GM23248 (cell line): ENCODE measurements at places on chromosomes 1 and 21.

GRCh38 chr1:59238333-59238934 is 58.5 kb upstream of the FGGY start:
- DNase-seq = no peak

- DNase-seq = no peak
These were observed 125.9 kb upstream of the VAMP3 start for GRCh38 chr1:7644961-7645750.

- no peak for DNase-seq
These were observed 50.5 kb downstream of the DMAP1 start for GRCh38 chr1:44263568-44264450.

- peak; percentile 27 for DNase-seq
These were observed 6.0 kb downstream of the TNFRSF14 start for GRCh38 chr1:2561898-2562895.

- no peak for DNase-seq
These were observed 352.9 kb upstream of the NCAM2 start for GRCh38 chr21:20645344-20645743.

- DNase-seq = peak; percentile 19
These were observed 35.8 kb downstream of the ECE1 start for GRCh38 chr1:21254335-21254951.

DNA sequence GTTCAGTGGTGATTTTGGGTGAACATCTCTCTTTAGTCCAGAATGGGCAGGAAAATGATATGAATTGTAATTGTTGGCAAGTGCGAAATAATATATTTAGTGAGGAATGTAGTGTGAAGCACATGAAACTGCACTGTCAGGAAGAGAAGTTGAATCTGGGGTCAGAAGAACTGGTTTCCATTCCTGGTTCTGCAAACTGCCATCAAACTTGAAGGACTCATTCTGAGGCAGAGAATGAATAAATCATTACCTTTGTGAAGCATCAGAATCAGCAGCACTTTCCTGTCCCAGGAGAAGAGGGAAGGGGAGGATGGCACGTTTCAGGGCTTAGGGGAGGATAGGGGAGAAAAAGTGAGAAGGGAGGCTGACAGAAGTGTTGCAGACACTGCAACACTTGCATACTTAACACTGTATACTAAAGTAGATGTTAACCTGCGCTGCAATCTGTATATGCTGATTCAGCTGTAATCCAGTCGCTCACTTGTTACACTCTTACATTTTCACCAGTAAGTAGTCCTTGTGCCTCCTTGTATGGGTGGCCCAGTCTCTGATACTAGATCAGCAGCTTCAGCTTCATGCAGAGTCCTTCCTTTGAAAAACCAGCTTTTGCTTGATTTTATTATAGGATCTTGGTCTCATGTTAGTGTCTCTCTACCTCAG is 10.5 kb upstream of the RPTN start:
- DNase-seq = no peak

DNA sequence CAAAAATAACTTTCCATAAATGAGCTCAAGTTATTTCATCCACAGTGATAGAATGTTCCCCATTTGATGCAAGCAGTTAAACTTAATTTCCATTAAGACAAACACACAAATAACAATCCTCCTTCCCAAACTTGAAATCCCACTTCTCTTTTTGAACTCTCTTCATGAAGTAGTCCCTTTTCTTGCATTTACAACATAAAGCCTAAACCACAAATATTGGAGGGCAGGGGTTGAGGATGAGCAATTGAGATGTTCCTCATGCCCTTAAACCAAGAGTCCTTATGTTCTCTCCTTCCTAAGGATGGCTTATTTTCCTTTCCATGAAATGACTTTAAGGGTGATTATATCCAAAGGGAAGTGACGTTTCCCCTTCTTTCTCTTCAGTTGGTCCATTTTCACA is 228.8 kb downstream of the DISC1 start:
- no peak for DNase-seq

- peak; percentile 42 for DNase-seq
These were observed 12.0 kb downstream of the DENND1B start for GRCh38 chr1:197763307-197763706.

DNA sequence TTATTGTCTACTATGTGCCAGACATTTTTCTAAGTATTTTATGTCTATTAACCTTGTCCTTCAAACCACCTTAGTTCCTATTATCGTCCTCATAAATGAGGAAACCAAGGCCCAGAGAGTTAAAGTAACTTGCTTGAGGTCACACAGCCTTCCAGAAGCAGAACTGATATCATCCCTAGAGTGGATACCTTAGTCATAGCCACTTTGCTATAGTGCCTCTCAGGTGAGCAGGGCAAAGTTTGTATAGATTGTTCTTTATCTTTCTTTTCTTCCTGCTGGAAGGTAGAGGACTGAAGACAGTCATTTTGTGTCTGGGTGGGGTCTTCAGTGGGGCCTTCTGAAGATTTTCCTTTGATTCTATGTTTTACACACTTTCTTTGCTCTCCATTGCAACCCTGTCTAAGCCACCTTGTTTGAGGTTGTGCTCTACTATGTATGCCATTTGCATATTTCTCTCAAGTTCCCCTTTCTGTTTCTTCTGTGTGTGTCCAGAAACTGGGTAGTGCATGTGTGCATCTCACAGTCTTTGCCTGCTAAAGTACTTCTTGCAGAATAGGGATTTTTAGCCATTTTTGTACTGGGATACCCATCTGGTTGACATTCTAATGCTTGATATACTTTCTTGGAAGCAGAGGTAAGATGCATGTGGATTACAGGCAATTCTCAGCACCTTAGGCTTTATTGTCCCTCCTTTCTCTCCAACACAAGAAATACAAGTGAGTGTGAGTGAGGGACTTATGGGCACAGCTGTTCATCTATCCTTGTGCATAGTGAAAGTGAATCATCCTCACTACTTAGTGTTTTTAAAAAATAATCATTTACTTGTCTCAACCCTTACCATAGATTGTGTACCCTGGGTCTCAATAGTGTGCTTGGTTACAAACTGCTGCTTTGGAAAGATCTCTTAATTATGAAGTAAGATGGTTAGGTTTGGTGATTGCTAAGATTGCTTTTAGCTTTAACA is 207.6 kb upstream of the HMCN1 start:
- no peak for DNase-seq

DNA sequence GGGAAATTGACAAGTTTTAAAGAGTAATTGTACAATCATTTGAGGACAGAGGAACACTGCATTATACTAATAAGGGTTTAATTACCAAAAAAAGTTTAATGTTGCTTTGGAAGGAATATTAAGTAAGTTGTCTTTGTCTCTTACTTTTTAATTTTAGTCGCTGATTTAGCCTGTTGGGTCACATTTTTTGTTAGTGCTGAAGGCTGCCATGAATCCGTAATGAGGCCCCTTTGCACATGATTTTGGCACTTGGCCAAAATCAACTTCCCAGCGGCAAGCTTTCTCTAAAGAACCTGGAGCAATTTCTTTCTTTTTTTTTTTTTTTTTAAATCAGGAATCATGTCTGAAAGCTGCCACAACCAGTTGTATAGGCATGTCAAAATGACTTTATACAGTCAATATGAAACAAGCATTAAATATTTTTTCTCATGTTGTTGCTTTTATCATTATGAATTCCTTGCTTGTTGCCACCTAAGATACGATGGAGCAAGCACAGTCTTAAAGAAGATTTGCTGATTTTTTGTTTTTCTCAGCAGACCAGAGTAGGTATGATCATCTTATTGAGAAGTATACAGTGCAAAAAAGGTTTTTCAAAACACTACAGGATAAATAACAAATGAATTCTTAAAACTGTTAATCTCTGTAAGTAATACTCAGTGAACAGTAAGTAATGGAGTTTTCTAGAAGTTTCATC is 690.4 kb downstream of the USP25 start:
- DNase-seq = peak; percentile 14

GRCh38 chr1:167452483-167452882 is 65.8 kb downstream of the CD247 start:
- no peak for DNase-seq

DNA sequence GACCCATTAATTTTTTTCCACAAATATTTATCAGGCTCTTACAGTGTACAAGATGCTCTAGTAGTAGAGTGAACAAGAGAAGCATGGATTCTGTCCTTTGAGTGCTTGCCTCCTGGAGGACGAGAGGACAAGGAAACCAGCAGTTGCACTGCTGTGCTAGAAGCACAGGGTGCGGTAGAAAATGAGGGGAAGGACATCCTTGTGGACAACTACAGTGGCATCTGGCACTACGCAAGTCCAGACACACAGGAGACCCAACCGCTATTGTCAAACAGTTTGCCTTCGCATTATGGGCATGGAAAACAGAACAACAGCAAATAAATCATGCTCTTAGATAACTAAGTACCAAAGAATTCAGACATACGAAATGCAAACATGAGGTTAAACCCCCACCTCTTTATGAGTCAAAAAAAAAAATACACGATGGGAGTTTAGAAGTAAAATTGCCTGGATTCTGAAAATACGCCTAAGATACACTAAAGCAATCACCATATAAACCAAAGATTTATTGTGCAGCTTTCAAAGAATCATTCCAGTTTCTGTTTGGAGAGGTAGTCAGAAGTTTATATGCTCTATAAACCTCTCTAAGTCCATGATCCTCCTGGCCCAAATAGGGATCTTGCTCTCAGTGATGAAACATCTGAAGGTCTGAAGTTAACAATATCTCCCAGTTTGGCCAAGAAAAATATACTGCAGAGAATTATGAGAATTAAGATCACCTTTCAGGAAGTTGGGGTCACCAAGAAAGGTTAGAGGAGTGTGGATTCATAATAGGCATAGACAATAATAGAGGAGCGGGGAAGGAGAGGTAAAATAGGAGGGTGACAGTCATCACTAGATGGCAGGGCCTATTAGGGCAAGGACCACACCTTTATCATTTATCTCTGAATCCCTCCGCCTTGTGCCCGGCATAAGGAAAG is 307.8 kb downstream of the NFIA start:
- no peak for DNase-seq

DNA sequence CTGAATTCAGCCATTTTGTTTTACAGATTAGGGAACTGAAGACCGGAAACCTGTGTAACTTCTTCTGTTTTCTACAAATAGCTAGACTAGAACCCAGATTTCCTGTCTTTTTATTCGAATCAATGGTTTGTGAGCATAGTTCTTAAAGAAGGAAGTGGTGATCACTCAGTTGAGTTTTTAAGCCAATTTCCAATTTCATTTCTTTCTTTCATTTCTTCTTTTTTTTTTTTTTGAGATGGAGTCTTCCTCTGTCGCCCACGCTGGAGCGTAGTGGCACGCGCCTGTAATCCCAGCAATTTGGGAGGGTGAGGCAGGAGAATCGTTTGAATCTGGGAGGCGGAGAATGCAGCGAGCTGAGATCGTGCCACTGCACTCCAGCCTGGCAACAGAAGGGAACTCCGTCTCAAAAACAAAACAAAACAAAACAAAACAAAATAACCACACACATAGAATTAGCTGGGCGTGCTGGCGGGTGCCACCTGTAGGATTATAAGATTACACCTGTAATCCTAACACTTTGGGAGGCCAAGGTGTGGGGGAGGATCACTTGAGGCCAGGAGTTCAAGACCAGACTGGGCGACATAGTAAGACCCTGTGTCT is 3.0 kb upstream of the MDM4 start:
- no peak for DNase-seq

- peak; percentile 99 for DNase-seq
These were observed 37.3 kb downstream of the NENF start for GRCh38 chr1:212470059-212470458.

DNA sequence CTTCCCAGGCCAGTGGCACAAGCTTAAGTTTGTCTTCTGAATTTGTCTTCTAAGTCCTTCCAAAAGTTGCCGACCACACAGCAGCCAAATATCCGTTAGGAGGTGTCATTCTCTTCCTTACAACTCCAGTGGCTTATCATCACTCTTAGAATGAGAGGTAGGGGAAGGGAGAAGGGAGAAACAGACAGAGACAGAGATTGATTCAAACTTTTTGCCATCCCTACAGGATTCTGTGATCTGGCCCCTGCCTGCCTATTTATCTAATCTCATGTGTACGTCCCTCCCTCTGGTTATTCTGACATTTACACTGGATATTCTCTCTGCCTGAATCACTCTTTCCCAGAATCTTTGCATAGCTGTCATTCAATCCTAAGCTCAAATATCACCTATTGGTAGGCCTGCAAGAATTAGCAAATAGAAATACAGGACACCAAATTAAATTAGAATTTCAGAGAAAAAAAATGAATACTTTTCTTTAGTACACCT is 488 bp upstream of the GNL2 start:
- DNase-seq = no peak

DNA sequence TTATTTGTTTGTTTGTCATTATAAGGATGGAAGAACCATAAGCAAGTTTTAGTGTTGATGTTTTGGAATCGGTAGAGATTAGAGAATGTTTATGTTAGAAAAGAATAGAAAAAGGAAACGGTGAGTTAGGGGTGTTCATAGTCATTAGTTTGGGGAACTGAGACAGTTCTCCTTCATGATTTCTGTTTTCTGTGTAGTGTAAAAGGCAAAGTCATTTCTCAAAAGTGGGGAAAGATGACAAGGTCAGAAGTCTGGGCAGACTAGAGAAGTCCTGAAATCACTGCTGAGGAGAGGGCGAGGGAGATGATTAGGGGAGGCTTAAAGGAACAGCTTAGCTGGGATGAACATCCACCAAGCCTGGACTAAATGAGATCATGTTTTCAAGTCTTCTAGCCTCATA is 498.9 kb downstream of the TTLL7 start:
- no peak for DNase-seq

GRCh38 chr1:58468612-58469011 is 77.9 kb downstream of the OMA1 start:
- no peak for DNase-seq

DNA sequence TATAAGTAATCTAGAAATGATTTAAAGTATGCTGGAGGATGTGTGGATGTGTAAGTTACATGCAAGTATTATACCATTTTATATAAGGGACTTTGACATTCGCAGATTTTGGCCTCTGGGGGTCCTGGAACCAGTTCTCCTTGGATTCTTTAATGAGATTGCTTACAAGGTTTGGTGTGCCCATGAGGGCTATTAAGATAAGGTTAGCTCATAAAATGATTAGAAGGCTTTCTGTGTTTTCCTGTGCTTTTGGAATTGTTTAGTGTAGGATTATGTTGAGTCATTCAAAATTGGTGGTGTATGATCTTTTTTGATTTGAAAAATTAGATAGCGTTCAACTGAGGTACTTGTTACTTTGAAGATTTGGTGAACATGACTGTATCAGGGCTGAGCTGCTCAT is 5.6 kb downstream of the USP25 start:
- no peak for DNase-seq

- peak; percentile 77 for DNase-seq
These were observed 31.7 kb upstream of the TMEM125 start for GRCh38 chr1:43238085-43238484.

DNA sequence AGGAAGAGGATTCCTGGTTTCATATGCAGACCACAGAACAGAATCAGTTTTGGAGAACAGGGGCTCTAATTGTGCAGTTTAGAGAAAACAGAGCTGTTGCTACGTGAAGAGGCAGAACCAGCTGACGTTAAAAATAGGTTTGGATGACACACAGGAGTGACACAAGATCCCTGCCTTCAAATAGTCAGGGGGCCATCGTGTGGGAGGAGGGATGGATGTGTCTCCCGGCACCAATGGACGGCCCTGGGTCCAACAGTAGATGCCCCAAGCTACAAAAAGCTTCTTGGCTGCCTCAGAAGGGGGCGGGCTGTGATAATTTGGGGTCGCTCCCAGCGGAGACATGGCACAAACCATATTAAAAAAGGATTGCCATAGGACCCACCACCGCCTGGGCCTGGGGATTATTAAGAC is 87.8 kb downstream of the MRPL37 start:
- DNase-seq = peak; percentile 79

GRCh38 chr1:110522560-110522959 is 3.6 kb upstream of the KCNA10 start:
- DNase-seq = no peak
